ENCODE measurements at places on chromosomes 16 and 17.

GRCh38 chr17:9239793-9240658 lies 218.7 kb downstream of the NTN1 start:
- DNase-seq, result peak; percentile 63

- peak; percentile 18 for DNase-seq
Observed at GRCh38 chr16:12228602-12229499, 252.3 kb downstream of the SNX29 start.

DNA sequence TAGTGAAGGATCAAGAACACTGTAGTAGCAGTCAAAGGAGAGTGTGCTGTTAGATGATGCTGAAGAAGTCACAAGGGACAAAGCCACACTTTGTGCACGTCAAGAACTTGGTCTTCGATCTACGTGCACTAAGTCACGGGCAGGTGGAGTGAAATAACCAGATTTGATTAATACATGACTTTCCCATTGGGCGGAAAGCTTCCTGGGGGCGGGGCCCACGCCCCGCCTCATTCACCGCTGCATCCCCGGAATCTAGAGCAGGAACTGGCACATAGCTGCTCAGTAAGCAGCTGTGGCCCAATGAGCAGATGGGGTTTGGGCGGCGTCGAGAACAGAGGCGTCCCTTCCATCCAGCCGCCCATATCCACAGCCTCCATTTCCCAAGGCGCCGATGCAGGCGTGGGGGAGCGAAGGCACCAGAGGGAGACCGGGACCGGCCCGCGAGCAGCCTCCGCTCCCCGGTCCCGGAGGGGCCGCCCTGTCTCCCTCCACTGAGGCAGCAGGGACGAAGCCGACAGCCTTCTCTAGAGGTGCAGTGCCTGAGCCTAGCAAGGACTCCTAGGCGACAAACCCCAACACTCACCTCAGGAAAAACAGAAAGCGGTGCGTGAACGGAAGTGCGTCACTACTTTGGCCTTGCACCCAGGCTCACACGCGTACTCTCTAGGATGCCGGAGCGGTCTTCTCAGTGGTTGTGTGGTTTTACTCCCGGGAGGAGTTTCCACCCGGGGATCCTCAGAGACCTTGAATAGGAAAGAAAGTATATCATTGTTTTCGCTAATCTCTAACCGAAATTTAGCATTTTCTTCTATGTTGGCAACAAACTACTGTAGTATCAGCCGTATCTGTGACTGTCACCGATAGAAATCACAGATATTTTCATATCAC lies 4.9 kb downstream of the ZNF19 start:
- DNase-seq, result peak; percentile 79

GRCh38 chr17:51992864-51993416 lies 165.6 kb downstream of the CA10 start:
- no peak for DNase-seq

DNA sequence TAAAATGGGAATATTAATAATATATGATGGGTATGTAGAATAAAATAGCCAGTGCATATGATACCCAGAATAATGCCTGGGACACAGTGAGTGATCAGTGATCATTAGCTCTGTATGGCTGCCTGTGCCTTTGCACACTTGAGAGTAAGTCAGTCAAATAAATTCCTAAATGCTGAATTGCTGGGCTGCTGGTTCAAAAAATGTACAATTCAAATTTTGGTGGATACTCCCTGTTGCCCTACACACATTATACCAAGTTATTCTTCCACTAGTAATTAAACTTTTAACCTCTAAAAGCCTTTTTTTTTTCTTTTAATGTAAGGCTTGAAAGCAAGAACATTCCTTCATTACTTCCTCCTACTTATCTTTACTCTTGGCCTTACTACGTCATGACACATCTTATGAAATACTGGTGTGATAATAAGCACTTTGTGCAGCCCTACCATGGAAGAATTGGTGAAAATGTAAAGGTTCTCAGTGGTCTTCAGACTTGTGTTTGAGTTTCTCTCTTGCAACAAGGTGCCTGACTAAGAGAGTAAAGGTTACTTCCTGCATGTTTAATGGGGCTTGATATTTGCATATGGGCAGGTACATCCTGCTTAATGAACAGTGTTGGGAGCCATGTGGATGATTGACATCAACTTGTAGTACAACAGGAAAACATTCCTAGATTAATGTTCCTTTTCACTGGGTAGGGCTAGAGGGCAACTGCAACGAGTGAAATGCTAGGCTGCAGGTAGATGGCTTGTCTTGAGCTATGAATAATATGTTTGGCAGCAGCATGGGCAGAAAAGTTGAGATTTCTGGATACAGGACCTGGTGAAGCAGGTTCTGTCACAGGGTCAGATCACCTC lies 84.3 kb downstream of the PRKCA start:
- DNase-seq, result no peak

DNA sequence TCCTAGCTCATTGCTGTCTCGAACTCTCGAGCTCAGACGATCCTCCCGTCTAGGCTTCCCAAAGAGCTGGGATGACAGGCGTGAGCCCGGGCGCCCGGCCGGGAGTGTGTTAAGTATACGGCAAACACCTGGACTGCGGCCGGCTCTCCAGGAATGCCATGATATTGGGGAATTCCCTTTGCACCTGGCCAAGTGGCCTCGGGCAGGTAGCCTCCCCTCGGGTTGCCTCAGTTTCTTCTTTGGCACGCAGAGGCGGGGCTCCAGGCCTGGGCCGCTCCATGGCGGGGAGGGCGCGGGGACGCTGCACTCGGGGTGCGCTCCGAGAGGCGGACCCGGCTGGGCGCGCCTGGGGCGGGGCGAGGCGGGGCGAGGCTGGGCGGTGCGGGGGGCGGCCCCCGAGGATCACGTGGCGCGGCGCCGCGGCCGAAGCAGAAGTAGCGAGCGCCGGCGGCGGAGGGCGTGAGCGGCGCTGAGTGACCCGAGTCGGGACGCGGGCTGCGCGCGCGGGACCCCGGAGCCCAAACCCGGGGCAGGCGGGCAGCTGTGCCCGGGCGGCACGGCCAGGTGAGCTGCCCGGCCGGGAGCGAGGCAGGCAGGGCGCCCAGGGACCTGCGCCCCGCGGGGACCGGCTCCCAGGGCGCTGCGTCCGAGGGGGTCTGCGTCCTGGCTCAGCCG lies at the start of gene PLCG2:
Gene PLCG2, plus strand, starts transcription at position 431 of the 675 bp plus-strand sequence. CDS start 6,699 bp downstream, outside the sequence.
- DNase-seq, result peak; percentile 76

DNA sequence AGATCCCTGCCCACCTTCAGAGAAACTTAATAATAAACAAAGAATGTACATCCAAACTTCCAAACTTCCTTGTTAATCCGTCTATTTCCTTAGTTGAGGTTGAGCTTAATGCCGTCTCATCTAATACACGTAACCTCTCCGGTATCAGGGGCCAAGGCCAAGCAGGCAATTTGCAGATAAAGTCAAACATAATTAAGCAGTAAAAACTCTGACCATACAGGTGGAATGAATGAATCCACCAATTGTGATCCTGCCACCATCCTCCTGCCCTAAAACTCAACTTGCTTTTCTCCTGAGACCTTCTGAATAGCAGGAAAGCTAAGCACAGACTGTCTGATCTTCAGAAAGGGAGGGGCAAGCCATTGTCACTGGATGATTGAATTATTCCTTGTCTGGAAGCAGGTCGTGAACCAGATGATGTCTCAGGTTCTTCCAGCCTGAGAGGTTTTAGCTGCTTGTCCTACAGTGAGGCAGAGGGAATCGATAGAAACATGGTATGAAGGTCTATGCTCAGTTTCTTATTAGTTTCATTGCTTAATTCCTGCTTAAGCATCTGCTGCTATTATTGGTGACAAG lies 1111.8 kb upstream of the EEF2KMT start:
- no peak for DNase-seq

- DNase-seq, result no peak
Observed at GRCh38 chr16:58931436-58931835, 197.3 kb upstream of the GOT2 start.

- DNase-seq, result no peak
Observed at GRCh38 chr16:19861811-19862327, 22.8 kb downstream of the GPRC5B start.

- DNase-seq, result no peak
Observed at GRCh38 chr16:79437764-79438751, 162.5 kb downstream of the MAF start.

DNA sequence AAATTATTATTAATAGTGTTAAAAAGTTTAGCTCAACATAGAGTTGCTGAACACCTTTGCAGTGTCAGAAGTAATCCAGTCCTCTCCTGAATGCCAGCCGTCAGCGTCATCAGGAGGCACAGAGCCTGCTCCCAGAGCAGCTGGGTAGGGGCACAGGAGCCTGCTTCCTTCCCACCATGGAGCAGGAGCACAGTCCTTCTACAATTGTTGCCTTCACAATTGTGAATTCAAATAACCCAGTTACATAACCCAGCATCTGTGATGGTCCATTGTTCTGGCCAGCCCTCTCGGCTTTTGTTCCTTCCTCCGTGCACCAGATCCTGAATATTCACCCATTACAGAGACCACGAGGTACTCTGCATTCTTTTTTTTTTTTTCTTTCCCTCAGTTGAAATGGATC lies 393.9 kb upstream of the MAF start:
- DNase-seq, result no peak

GRCh38 chr17:70558821-70559220 lies 389.5 kb downstream of the KCNJ2 start:
- no peak for DNase-seq

- DNase-seq, result peak; percentile 85
Observed at GRCh38 chr16:68538880-68539701, at the start of gene ZFP90. TSS of gene ZFP90 (plus strand) at chr16:68539291. CDS start at chr16:68539793, 502 bp downstream.

DNA sequence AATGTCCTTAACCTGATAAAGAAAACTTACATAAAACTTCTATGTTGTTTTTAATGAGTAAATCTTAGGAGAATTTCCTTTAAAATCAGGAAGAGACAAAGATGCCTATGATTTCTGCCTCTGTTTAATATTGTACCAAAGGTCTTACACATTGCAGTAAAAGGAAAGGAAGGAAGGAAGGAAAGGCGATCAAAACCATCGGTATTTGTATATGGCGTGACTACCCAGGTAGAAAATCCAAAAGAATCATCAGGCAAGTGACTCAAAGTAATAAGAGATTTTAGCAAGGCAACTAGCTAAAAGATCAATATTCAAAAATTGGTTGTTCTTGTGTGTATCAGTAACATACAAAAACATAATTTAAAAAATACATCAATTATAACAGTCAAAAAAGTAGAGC lies 3.5 kb downstream of the ICAM2 start:
- DNase-seq, result no peak

- DNase-seq, result no peak
Observed at GRCh38 chr16:49661465-49662187, 194.3 kb downstream of the ZNF423 start.

DNA sequence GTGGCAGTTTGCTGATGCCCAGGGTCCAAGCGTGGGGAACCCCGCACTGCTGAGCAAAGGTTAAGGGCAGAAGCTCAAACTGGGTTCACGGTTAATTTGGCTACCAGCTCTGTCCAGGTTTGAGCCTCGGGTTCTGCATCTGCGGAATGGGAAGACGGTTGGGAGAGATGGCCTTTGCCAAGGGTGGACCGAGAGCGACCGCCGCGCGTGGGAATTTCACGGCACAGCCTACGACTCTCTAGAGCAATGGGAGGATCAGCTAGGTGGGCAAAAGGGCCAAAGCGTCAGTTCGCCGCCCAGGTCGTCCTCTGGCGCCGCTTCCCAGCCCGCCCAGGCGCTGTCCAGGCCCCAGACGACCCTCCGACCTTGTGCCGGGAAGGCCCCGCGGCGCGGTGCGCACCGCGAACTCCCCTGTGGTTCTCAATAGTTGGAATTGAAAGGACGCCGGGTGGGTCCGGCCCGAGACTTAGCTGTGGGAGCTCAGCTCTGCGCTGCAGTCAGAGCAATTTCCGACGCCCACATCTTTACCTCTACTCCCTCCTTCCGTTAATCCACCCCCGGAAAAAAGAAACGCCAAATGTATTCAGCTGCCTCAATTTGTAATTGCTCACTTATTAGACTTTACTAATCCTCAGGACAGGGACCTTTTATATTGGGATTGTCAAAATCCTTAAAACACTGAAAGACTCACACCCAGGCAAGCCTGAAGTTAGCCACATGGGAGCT lies 2.5 kb upstream of the HS3ST3B1 start:
- no peak for DNase-seq

- no peak for DNase-seq
Observed at GRCh38 chr16:30355954-30356308, 823 bp upstream of the CD2BP2 start.

- DNase-seq, result no peak
Observed at GRCh38 chr17:61294286-61294685, 105.4 kb upstream of the TBX2 start.

GRCh38 chr17:66957951-66958579 lies 6.4 kb upstream of the CACNG4 start:
- DNase-seq, result no peak

- DNase-seq, result no peak
Observed at GRCh38 chr17:35390663-35391062, 17.2 kb upstream of the SLFN11 start.

DNA sequence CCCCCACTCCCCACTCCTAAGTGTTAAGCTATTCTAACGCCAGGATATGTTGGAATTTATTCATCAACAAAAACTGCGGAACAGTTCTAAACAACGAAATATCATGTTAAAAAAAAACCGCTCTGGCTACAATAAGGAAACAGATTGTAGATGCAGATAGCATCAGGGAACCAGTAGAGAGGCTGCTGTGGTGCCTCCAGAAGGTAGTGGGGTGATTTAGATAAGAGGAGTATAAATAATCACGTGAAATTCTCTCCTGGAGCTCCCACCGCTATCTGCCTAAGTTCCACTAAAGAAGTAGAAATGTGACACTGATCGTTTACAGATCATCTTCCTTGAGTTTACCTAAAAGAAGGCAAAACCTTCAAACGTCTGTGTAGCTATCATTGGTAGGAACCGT lies 8.0 kb downstream of the AHSP start:
- no peak for DNase-seq

DNA sequence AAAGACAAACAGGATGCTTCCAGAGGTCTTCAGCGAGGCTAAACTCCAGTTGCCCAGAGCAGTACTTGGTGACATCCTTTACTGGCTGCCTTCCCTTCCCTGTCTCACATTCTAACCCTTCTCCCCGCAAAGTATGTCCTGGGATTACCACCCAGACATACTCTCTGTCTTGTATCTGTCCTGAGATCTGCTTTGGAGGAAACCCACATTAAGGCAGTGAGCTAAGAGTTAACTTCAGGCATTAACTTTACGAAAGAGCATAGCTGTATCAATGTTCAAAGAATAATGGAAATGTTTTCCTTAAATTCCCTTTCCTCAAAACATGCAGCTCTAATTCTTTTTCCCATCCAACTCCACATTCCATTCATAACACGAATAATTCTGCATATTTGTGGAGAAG lies 385.2 kb downstream of the NPIPA8 start:
- DNase-seq, result no peak

GRCh38 chr17:6140728-6141330 lies 70.7 kb downstream of the WSCD1 start:
- no peak for DNase-seq

- DNase-seq, result no peak
Observed at GRCh38 chr16:14502932-14503741, 126.9 kb downstream of the PARN start.
